Activated CD4-positive, alpha-beta T cell treated with anti-CD3 and anti-CD28 coated beads for 24 hours (primary cell): ENCODE measurements at places on chromosomes 11 and 22.

DNA sequence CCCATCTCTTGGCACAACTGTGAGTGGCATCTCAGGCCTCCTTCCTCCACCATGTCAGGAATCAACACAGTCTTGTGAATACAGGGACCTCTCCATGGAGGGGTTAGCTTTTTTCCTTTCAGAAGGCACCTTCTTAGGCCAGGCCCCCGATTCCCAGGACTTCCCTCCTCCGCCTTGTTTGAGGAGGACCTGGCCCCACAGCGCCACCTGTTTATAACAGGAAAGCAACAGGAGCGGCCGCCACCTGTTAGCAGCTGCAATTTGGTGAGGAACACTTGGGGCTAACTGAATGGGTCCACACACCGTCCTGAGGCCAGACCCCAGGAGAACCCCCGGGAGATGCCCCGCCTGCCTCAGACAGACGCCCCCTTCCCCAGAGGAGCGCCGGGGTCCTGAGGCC lies 3.8 kb upstream of the PKP3 start:
- DNase-seq = no peak

- DNase-seq = no peak
These were observed 108.9 kb downstream of the KIRREL3 start for GRCh38 chr11:126891556-126892217.

GRCh38 chr11:20658135-20658534 lies 11.3 kb upstream of the NELL1 start:
- no peak for DNase-seq

GRCh38 chr11:119149018-119149785 lies at the start of gene ABCG4:
TSS of gene ABCG4 (plus strand) at chr11:119149052. CDS start at chr11:119149966, 914 bp downstream.
- no peak for DNase-seq

- DNase-seq = no peak
These were observed 509.6 kb upstream of the CHORDC1 start for GRCh38 chr11:90732486-90732885.

GRCh38 chr11:100512475-100512874 lies 174.6 kb upstream of the ARHGAP42 start:
- DNase-seq = no peak

DNA sequence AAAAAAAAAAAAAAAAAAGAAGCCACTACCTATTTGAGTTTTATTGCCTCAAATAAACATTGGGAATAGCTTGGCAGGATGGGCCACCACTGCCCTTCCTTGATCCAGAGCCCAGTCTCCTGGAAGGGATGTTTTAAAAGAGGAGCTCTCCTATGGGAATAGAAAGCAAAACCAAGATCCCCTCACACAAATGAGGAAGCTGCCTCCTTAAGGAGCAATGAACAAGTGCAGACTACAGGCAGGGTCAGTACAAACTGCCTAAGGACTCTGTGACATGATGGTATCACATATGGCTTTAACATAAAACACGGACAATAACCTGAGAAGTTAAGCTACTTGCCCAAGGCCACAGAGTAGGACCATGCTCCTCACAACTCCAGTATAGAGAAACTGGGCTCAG lies 120.8 kb downstream of the NAT10 start:
- no peak for DNase-seq

- no peak for DNase-seq
These were observed 70.0 kb downstream of the AMOTL1 start for GRCh38 chr11:94838027-94838731.

- no peak for DNase-seq
These were observed 55.7 kb downstream of the PTPRJ start for GRCh38 chr11:48036011-48036410.

GRCh38 chr11:34960277-34960676 lies 43.9 kb downstream of the PDHX start:
- DNase-seq = no peak

GRCh38 chr22:45964372-45964771 lies 12.6 kb downstream of the WNT7B start:
- no peak for DNase-seq

DNA sequence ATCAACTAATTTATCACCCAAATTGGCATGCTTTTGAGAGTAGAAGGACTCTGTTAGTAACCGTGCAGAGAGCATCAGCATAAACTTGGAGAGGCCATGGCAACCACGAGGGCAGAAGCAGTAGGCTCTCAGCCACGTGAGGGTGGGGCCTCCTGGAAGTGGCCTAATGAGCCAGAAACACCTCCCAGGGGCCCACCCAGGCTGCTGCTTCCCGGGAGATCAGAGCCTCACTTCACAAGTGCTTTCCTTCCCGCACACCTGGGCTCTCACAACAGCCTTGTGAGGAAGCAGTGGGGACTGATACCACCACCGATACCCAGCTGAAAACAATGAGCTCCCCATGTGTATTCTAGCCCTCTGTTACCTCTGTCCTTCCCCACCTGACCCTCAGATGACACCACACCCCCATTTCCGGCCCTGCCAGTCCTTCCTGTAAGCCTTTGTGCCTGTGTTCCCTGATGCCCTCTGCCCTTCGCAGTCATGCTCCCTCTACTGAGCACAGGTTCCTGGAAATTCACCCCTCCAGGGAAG lies 17.0 kb downstream of the TRIM29 start:
- no peak for DNase-seq

- DNase-seq = no peak
These were observed 764.8 kb upstream of the LUZP2 start for GRCh38 chr11:23732026-23732425.

- DNase-seq = no peak
These were observed 1082.0 kb upstream of the CNTN5 start for GRCh38 chr11:97938789-97939188.

GRCh38 chr11:120835601-120836228 lies 188.2 kb upstream of the TBCEL start:
- DNase-seq = peak; percentile 7

- DNase-seq = no peak
These were observed 1.3 kb upstream of the UBE4A start for GRCh38 chr11:118358071-118358470.

GRCh38 chr22:36528341-36528740 lies 625 bp downstream of the EIF3D start:
- no peak for DNase-seq

GRCh38 chr11:34905666-34906065 lies 10.5 kb downstream of the APIP start:
- DNase-seq = no peak

DNA sequence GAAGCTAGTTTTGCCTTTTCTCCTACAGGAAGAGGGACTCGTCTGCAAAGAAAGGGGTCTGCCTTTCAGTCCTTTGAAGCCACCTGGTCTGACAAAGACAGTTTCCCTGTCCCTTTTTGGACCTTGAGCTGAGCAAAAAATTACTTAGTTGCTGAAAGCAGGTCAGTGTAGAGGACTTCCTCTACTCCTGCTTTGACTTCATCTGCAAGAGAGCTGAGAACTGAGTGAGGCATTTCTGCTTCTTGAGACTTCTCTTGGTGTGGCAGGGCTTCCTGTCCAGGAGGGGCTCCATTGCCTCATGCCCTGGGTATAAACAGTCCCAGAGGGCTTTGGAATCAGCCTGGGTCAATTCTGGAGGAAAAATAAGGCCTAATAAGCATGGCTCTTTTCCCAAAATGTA lies 73.1 kb downstream of the ZNRF3 start:
- no peak for DNase-seq

DNA sequence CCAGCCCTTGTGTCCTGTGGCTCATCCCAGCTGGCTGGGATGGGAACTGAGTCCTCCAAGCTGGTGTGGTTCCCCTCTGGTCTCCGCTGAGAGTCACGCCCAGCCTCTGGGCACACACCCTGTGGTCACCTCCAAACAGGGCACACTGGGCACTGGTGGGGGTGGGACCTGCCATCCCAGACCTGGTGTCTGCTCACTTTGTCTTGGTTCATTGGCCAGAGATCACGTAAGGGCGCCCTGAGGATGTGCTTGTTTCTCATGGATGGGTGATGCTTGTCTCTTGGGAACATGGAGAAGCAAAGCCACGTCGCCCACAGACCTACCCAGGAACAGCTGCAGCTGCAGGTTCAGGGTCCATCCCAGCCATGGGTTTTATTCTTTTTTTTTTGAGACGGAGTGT lies 43.1 kb downstream of the LRP5 start:
- DNase-seq = no peak

- no peak for DNase-seq
These were observed 60.4 kb downstream of the BMAL1 start for GRCh38 chr11:13338019-13338426.

- DNase-seq = no peak
These were observed 20.0 kb downstream of the THY1 start for GRCh38 chr11:119403021-119403420.

DNA sequence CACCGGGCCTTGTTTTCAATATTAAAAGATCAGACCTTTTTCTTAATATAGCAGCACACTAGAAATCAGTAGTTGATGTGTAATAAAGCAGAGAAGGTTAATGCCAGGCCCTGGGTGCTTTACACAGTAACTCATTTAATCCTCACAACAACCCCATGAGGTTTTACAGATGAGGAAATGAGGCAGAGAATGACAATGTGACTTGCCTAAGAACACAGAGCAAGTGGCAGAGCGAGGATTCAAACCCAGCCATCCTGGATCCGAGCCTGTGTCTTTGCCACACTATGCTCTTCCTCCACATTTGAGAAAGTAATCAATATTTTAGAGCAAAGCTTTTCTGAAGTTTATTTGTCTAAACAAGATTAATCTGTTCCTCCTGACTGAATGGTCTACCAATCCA lies 7.2 kb downstream of the JAML start:
- no peak for DNase-seq

GRCh38 chr11:100863080-100863581 lies 176.0 kb downstream of the ARHGAP42 start:
- DNase-seq = no peak

- no peak for DNase-seq
These were observed 335.1 kb upstream of the API5 start for GRCh38 chr11:42976636-42977217.

DNA sequence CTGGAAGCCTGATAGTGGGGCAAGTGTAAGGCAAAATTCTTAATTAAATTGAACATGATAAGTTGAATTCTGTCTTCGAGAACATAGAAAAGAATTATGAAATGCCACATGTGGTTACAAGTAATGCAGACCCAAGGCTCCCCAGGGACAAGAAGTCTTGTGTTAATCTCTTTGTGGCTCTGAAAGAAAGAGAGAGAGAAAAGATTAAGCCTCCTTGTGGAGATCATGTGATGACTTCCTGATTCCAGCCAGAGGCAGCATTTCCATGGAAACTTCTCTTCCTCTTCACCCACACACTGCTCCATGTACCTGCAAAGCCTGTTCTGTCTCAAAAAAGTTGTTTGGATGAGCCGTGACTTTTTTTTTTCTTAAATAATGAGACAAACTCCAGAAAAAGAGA lies 1.9 kb upstream of the TYR start:
- DNase-seq = no peak

GRCh38 chr22:25747245-25747944 lies 5.4 kb downstream of the MYO18B start:
- no peak for DNase-seq

DNA sequence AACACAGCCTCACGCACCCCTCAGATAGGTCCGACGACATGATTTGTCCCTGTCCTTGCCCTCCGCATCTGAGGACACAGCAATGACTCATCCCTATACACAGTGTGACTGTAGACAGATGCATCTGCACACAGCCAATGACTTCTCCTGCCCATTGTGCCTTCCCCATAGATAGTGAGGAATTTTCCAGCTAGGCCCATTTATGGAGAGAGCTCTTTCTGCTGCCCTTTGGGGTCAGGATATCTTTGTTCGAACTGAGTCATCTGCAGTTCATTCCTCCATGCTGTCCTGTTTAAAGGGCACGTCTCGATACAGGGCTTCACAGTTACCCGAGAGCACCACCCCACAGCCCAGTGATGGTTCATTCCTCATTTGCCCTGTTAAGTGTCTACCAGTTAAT lies 96.7 kb downstream of the LARGE1 start:
- DNase-seq = no peak

GRCh38 chr11:108591893-108592292 lies 1.7 kb downstream of the EXPH5 start:
- no peak for DNase-seq

GRCh38 chr11:36402568-36403170 lies 106.6 kb downstream of the PRR5L start:
- DNase-seq = no peak

GRCh38 chr11:118629761-118630661 lies 22.6 kb downstream of the PHLDB1 start:
- DNase-seq = no peak

- no peak for DNase-seq
These were observed 309.6 kb downstream of the METTL15 start for GRCh38 chr11:28417601-28418323.

DNA sequence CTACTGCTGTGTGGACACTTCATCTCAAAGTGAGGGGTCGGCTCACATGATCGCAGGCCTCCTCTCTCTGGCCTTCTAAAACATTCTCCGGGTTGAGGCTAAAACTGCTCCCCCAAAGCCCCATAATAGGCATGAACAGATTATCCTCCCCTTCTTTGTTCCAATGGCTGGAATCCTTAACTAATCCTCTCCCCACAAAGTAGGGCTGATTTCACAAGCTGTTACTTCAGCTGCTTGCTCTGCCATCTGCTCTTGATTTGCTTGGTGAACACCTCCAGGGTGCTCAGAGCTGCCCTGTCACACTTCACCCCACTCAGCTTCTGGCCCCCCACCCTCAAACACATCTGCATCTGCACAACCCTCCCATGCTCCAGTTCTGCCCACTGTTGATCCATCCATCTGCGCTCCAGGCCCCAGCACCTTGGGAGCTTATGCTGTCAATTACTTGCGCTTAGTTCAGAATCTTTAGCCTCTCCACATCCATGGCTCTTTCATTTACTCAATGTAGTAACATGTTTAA lies 173.1 kb upstream of the API5 start:
- no peak for DNase-seq

DNA sequence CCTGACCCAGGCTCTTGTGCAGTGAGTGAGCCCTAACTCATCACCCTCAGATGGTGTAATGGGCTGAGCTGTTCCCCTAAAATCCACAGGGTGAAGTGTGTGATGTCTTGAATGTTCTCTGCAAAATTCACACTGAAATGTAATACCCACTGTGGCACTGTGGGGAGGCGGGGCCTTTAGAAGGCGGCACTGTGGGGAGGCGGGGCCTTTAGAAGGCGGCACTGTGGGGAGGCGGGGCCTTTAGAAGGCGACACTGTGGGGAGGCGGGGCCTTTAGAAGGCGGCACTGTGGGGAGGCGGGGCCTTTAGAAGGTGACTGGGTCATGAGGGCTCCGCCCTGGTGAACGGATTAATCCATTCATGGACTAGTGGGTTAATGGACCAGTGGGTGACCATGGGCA lies 33.0 kb downstream of the CHID1 start:
- DNase-seq = no peak
